ENCODE measurements at places on chromosomes 16 and 17.
A peak's percentile ranks its signal among the peaks of the same experiment; 100 is the strongest.

DNA sequence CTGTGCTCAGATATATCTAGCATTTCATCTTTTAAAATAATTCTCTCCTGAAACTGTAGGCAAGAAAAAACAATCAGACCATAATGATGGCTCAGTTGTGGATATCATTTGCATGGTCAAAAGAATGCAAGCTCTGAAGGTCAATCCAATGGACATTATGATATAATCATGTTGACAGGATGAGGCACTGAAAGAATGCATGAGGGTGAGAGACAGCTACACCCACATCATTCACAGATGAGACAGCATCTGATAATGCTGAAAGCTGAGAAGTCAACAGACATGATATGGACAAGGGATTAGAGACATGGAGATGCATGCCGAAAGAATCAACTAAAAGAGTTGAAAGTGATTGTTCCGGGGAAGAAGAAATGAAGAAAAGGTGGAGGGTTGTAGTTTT, 346.4 kb upstream of the CDH5 start:
- H3K4me3 ChIP-seq: no peak overlapping the region
- no peak for DNase-seq
- no peak overlapping the region for H3K27ac ChIP-seq
- H3K4me1 ChIP-seq: no peaks in the 10 kb centered on the region

DNA sequence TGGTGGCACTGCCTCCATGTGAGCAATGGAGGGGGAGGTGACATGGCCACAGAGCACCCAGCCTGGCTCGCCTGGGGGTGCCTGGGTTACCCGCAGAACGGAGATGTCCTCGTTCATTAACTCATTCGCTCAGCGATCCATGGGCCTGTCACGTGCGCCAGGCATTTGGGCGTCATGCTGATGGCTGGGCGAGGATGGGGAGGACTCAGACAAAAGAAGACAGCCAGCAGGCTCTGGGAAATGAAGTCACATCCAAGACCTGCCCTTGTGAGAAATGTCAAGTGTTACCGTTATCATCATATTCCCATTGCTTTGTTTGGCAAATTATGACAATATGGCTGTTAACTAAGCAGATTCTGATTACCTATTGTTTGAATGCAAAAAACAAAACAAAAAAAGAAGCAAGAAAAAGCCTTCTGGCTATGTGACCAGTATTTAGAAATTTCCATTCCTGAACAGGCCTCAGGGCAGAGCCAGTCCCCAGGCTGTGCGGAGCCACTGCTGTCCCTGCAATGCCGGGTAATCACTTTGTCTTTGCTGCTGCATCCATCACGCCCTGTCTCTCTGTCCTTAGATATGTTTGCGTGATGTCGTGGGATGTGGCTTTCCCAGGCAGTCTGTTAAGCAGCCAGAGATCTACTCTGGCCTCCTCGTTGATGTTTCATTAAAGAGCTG, 57.9 kb downstream of the CMIP start:
- H3K27ac ChIP-seq: no peak overlapping the region
- H3K36me3 ChIP-seq: no peaks in the 10 kb centered on the region
- H3K4me1 ChIP-seq: peaks cover 4% of the 10 kb centered on the region
- H3K27me3 ChIP-seq: no peaks in the 10 kb centered on the region

- no peak overlapping the region for H3K27ac ChIP-seq
- no peaks in the 10 kb centered on the region for H3K27me3 ChIP-seq
- no peak for DNase-seq
- H3K4me1 ChIP-seq: peaks cover 6% of the 10 kb centered on the region
- peak overlapping the region; percentile 97 for H3K4me3 ChIP-seq
These were observed 570 bp upstream of the NME3 start for GRCh38 chr16:1771864-1772361.

- no peaks in the 10 kb centered on the region for H3K4me1 ChIP-seq
- H3K4me3 ChIP-seq: no peak overlapping the region
- peak; percentile 48 for DNase-seq
- no peaks in the 10 kb centered on the region for H3K27me3 ChIP-seq
These were observed 134.8 kb downstream of the HS3ST2 start for GRCh38 chr16:22948603-22949368.
